ENCODE measurements at places on chromosomes 5 and 9. TPM values are rescaled to one million over a fixed set of nuclear protein-coding genes. Genes with fewer than 3 reads are reported as not detected.

DMRT1 gene
- total RNA-seq, result not detected

- no peak for DNase-seq
Measured at GRCh38 chr9:128503870-128504269, 649 bp upstream of the GLE1 start.

CANX gene
- total RNA-seq, result 149 TPM

SPATA9 gene
- under 0.01 TPM for total RNA-seq

All from hematopoietic multipotent progenitor cell (in vitro differentiated cells).